Keratinocyte (primary cell): ENCODE measurements at places on chromosomes 3 and 15.

DNA sequence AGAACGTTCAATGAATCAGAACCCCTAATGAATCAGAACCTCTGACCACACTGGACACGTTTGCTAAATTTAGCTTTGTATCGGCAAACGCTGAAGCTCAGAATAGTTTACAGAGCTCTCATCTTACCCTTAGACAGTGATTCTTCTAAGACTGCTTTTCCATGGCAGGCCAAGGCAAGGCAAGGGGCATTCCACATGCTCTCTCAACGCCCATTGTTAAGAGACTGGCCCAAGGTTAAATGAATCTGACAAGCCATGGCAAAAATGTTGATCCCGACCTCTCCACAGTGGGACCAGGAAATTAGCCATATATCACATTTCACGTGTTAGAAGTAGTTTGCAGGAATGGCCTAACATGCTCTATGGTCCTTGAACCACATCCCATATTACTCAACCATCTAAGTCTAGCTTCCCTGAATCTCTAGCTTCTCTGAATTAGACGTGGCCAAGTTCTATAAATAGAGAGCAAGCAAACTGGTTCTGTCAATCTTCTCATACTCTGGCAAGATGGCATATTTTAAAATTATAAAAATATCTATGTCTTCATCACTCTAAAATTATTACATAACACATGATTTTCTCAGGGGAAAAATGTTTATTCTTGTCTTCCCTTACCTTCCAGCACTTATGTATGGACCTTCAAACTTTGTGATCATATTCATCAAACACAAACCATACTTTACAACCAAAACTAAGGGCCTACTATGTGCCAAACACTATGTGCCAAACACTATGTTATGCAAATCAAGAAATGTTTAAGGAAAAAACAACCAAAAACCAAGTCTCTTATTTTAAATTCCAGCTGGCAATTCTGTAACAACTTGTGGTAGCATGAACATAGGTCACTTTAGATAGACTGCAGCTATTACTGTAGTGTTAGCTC is 54.3 kb downstream of the AAGAB start:
- no peak for DNase-seq

DNA sequence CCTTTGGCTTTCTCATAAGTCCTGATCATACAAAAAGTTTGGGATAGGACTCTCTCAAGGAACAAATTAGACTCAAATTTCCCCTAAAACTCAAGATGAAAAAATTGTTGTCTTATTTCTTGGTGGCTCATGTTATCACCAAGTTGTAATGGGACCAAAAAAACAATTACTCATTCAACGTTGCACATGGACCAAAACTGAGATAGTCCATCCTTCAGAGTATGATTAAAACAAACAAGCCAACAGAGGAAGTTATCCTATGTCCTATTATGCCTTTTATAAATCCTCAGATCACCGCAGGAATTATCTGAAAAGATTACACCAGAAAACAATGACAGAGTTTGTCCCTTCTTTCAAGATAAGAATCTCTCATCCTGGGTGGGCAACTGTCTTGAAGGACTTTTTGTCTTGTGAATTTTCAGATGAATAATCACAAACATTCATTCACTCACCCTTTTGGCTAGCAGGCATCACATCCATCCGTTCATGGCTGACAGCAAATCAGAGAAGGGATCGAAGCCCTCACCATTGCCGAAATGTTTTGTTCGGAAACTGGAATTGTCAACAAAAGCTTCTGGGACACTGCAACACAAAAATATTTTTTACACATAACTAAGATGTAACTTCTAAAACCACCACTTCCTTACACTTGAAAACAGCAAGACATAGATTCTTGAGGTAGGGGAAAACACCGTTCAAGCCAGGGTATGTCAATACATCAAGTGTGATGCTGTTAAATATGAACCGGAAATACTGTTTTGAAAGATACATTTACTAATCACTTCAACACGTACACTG is 90.4 kb downstream of the FOXP1 start:
- DNase-seq: no peak

GRCh38 chr3:15755181-15755580 is 42.6 kb downstream of the ANKRD28 start:
- DNase-seq: no peak

GRCh38 chr3:59774634-59775033 is 724.8 kb upstream of the CFAP20DC start:
- no peak for DNase-seq

DNA sequence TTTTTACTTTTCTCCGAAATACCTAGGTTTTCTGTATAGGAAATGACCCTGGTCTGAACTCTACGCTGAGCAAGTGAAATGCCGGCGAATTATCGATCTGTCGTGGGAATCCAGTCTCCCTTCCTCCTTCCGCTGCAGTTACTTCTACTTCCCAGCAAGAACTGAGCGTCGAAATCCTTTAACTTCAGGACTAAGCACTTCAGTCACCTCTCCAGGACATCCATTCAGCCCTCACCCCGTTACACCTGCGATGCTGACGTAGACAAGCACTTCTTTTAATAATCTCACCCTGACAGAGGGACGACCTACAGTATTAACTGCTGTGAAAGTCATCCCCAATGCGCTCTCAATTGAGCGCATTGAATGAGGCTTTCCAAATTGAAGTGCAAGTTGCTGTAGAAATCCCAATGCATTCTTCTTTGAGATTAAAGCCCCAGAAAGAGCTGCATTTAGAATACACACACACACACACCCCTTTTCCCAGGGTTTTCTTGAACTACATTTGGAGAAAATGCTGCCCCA is 1.3 kb downstream of the TOP2B start:
- DNase-seq: no peak

DNA sequence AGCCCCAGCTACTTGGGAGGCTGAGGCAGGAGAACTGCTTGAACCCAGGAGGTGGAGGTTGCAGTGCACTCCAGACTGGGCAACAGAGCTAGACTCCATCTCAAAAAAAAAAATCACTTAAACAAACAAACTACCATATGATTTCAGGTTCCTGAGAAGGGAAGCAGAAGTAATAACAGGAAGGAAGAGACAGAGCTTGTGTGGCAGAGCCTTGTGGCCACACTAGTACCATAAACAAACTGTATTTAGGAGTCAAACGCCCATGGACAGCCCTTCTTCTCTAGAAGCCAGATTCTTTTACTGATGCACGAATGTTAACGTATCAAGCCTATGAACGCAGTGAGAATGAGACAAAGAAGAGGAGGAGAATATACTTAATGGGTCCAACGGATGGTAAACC is 12.0 kb downstream of the MTMR10 start:
- DNase-seq: no peak

- DNase-seq: no peak
Measured at GRCh38 chr3:71370467-71370866, 213.1 kb downstream of the FOXP1 start.

- no peak for DNase-seq
Measured at GRCh38 chr3:48820612-48821324, 26.9 kb downstream of the PRKAR2A start.

DNA sequence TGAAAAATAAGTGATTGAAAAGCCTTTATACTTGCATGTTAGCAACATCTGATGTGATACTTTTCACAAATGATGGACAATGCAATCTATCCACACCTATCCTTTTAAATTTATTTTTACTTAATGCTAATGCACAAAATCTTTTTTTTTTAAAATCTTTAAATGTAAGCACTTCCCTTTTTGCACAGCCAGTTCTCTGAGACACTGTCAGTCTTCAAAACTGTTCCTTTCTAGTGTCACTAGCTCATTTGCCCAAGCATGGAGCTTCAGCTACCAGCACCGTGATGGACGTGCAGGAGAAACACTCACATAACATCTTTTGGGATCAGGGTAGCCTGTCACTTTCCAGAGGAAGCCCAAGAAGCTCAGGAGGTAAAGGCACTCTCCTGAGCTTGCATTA is 50.1 kb downstream of the NR1D2 start:
- DNase-seq: no peak

DNA sequence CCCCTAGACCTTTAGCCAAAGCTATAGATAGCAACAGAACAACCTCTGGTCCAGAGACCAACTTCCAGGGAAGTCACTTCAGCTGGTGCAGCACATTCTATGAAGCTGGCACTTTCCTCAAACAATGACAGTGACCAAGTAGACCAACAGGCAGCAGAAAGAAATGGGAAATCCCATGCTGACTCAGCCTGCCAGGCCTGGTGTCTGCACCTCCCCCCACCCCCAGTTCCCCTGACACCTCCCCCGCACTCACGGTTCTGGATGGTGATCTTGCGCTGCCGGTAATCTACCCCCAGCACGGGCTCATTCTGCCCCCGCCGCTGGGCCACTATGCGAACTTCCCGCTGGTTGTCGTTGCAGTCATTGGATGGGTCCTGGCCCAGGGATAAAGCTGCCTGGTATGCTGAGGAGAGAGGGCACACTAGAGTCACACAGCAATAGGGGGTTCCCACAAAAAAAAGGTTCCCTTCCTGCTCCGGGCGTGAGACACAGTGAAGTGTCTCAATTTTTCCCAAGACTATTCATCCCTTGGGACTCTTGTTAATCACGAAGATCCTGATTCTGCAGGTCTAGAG is 17.0 kb downstream of the ILDR1 start:
- no peak for DNase-seq
